Esophagus squamous epithelium (tissue), 5 donors: ENCODE measurements at places on chromosomes 1 and 21.

- no peak for DNase-seq
Observed at GRCh38 chr1:241276391-241276790, 80.6 kb downstream of the RGS7 start.

DNA sequence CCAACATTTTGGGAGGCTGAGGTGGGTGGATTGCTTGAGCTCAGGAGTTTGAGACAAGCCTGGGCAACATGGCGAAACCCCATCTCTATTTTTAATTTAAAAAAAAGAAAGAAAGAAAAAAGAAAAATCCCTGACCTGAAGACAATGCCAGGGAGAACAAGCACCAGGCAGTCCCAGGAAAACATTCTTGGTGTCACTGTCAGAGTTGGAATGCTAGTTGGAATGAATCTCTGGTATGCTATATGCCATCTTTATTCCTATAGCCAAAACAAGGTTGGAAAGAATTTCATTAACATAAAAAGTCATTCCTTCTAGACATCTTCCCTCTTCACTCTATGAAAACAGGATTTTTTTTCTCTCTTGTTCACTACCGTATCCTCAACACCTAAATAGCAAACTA lies 2.8 kb downstream of the DNAJC8 start:
- no peak for DNase-seq

GRCh38 chr1:99469550-99469971 lies 176.4 kb upstream of the PALMD start:
- DNase-seq, result no peak

DNA sequence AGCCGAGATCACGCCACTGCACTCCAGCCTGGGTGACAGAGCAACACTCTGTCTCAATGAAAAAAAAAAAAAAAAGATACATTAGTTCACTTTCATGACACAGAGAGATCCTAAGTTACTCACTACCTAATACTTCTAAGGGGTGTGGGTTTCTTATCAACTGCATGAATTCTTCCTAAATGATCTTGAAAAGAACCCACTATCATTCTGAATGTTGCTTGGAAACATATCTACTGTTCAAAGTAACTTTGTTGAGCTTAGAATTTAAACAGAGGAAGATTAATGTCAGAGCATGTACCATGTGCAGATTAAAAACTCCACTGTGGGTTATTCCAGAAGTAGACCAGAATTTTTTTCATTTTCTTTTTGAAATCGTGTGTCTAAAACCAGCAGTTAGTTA lies 241.5 kb downstream of the LTN1 start:
- no peak for DNase-seq

DNA sequence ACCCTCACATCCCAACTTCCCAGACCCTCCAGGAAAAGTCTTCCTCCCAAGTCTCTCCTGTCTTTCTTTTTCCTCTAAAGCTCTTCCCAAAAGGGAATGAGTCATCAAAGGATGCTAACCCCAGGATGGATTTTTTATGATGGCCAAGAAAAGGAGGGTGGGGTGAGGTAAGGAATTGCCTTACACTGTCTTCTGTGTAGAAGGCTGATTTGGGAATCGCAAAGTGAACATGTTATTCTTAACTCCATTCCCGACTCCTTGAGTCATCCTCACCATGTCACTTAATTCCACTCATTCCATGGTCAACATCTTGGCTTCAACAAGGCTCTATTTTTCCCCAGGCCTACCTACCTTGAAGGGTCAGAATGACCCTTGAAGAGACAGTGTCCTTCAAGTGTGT lies 44.0 kb downstream of the TBX15 start:
- no peak for DNase-seq

- DNase-seq, result no peak
Observed at GRCh38 chr1:7915826-7916500, 24.7 kb downstream of the TNFRSF9 start.

DNA sequence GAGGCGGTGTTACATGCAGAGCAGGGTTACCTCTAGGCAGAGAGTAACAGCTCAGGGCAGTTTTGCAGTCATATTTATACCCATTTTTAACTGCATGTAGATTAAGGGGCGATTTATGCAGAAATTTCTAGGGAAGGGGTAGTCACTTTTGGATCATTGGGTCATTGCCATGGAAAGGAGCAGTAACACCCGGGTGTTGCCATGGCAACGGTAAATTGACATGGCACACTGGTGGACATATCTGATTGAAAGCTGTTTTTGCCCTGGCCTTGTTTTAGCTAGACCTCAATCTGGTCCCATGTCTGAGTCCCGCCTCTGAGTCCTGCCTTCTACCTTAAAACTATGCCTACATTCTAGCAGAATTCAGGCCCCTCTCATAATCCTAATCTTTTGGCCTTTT lies 11.8 kb upstream of the USP1 start:
- no peak for DNase-seq

DNA sequence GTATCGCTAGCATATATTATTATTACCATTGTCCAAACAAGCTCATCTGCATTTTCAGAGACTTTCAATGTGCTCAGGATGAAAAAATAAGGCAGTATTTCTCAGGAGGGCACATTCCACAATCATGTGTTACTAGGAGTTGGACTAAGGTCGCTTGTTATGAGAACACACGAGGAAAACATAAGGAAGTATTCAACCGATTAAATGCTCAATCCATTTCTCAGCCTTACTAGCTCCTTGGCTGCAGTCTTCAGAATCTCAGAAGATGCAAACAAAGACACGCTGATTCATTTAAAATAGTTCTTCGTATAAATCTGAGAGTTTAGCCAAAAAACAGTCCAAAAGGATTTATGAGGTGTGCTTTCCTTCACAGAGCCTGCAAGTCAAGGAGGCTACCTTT lies 82.0 kb upstream of the JAK1 start:
- no peak for DNase-seq

- no peak for DNase-seq
Observed at GRCh38 chr1:24507405-24507804, 4.8 kb downstream of the RCAN3 start.

GRCh38 chr1:112253366-112253765 lies 142.6 kb upstream of the CTTNBP2NL start:
- DNase-seq, result no peak

DNA sequence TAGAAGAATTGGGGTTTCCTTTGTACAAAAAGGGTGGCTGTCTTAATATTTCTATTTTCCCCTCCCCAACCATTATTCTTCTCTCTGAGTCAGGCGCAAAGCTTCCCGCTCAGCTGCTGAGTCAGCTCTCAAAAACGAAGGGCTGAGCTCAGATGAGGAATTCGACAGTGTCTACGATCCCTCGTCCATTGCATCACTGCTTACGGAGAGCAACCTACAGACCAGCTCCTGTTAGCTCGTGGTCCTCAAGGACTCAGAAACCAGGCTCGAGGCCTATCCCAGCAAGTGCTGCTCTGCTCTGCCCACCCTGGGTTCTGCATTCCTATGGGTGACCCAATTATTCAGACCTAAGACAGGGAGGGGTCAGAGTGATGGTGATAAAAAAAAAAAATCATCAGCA lies 3.0 kb upstream of the TUFT1 start:
- DNase-seq, result no peak

- no peak for DNase-seq
Observed at GRCh38 chr1:158290321-158290844, 660 bp downstream of the CD1C start.

GRCh38 chr1:53076165-53076564 lies 14.2 kb downstream of the PODN start:
- no peak for DNase-seq

DNA sequence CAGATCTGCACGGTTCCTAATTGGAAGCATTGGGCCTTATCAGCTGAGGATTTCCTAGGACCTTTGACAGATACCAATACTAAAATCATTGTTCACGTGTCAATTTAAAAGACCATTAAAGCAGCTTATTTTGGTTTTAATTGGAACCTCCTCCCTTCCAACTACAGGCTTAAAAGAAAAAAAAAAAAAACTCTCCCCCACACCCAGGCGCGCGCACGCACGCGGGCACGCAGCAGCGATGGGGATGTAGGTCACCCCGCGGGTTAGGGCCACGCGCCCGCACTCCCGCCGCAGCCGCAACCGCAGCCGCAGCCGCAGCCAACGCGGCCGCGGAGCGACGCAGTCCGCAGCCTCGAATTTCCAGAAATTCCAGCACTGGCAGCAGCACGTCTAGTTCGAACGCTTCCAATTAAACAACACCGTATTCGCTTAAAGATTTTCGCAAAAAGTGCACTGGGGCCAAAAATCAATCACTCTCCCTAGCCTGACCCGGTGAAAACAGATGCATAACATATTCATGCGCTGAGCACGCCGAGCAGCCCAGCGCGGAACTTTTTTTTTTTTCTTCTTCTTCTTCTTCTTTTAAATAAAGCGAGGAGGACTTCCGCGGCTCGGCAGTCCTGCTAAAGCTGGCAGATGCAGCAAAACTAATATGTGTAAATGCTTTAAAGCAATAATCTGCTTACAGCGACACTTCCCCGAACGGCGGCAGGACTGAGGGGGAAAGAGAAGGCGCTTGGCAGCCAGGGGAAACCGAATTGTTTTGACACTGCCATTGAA lies 13.3 kb upstream of the BARHL2 start:
- DNase-seq, result no peak

DNA sequence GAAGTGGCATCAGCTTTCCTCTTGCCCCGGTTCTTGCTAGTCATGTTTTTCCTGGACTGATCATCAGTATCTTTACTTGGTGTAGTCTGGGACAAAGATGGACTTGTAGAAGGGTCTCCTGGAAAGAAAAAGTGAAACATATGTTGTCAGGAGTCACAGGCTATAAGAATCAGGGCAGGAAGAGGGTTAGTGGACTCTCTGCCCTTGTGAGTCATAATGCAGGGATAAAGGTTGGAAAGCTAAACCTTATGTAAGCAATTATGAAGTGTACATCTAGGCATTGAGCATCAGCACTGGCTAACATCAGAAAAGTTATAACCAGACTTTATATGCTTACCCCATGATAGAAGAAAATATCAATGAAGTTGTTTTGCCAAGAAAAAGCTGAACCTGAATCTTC lies 51.2 kb downstream of the XKR8 start:
- DNase-seq, result no peak

DNA sequence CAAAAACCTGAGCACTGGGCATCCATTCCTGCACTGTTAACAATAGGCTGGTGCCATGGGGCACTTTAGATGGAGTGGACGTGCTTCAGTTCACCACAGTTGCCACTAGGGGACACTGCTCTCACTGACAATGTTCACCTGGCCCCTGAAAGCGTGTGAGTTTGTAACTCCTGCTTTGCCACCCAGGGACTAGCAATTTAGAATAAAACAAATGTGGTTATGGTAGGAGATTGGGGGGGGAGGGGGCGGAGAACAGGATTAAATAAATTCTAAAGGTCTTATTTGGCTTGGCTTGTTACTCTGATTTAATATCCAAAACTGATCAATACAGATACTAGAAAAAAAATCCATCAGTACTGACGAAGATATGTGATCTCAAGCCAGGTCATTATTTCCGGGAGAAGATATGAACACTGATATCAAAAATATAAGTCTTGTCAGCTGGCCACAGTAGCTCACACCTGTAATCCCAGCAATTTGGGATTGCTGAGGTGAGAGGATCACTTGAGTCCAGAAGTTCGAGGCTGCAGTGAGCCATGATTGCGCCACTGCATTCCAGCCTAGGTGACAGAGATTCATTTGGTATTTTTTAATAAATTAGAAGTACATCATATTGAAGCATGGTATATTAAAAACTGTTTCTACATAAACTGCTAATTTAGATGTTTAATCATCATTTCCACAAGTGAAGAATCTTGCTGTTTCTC lies 23.2 kb downstream of the INTS7 start:
- no peak for DNase-seq

DNA sequence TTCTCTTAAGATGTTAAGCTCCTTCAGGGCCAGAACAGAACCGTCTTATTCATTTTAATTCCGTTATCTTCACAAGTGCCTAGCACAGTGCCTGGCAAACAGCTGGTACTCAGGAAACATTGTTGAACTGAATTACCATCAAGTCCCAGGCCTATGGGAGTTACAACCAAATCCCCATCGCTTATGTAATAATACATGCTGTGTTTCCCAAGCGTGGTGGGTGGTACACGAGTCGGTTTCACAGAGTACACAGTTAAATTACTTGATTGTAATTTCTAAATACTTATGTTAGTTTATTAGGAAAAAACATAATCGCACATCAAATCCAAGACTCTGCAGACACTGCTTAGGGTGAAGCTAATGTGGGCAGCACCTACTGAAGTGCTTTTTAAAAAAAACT lies 1.0 kb downstream of the ANGEL2 start:
- DNase-seq, result no peak

DNA sequence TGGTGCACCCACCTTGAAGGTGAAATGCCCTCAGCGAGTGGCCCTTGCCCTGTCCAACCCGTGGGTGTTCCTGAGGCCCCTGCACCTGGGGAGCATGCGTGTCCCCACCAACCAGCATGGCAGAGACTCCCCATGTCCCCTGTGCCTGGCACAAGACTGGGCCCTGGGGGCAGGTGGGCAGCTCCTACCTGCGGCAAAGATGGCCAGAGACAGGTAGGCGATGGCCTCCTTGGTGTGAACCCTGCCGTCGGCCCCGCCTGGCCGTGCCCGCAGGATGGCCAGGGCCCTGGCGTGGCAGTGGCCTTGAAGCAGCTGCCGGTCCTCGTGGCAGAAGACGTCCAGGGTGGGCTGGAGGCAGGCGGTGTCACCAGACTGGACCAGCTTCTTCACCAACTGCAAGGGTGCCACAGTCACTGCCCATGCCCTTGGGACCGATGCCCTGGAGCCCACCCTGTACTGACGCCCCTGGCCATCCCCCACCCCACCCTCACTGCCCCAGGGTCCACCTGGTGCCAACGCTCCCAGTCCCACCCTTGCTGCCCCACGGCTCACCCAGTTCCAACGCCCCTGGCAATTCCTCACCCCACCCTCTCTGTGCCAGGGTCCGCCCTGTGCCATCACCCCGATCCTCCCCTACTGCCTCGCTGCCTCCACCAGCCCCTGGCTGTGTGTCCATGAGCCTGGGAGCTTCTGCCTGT lies 15.7 kb downstream of the TTC34 start:
- DNase-seq, result no peak

DNA sequence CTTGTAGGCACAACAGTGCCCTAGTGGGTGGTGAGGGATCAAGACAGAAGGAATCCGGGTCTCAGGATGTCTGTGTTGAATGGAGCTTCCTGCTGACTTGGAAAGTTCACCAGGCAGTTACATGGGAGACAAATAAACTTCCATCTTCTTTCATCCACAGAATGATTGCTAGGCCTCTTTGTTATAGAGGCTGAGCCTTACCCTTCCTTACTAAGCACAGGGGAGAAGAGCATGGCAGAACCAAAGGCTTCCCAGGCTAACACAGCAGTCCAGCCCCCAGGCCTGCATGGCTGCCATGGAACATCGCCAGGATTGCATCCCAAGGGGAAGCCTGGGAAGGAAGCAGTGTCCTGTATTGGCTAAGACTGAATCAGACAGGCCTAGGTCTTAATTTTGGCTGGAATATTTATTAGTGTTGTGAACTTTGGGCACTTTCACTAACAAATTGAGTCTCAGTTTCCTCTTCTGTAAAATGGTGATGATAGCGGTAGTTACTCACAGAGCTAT lies 18.7 kb downstream of the HEYL start:
- DNase-seq, result no peak

DNA sequence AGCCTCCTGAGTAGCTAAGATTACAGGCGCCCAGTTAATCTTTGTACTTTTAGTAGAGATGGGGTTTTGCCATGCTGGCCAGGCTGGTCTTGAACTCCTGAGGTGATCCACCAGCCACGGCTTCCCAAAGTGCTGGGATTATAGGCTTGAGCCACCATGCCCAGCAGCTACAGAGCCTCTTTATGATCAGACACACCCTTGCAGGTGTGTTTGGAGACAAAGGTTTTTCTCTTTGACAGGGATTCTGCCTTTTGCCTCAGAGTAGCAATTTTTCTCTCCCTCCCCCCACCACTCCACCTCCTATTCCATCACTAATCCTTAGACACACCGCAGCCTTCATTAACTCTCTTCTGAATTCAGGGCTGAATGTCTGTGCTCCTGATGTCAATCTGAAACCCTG lies 152.2 kb upstream of the NFIA start:
- no peak for DNase-seq

GRCh38 chr1:8740034-8740449 lies 77.4 kb downstream of the RERE start:
- DNase-seq, result no peak
